ENCODE measurements at places on chromosomes 7 and 10.

DNA sequence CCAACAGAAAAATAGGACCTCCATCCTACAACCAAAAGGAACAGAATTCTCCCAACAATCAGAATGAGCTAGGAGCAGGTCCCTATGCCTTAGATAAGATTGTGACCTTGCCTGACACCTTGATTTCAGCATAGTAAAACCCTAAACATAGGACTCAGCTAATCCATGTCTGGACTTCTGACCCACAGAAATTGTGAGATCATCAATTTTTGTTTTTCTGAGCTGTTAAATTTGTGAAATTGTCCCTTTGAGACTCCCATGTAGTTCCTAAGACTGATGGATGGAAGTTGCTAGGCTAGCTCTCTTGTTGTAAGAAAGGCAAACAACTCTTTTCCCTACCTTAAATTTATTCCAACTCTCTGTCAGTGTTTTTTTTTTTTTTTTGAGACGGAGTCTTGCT is 244.2 kb downstream of the EXOC4 start:
- no peaks in the 10 kb centered on the region for H3K4me1 ChIP-seq
- H3K27ac ChIP-seq, result no peak overlapping the region
- no peak for DNase-seq

- H3K4me3 ChIP-seq, result no peak overlapping the region
- no peaks in the 10 kb centered on the region for H3K4me1 ChIP-seq
- H3K36me3 ChIP-seq, result peaks cover 12% of the 10 kb centered on the region
- no peaks in the 10 kb centered on the region for H3K27me3 ChIP-seq
- H3K27ac ChIP-seq, result no peak overlapping the region
These were observed 46.9 kb downstream of the ATE1 start for GRCh38 chr10:121880895-121881294.

DNA sequence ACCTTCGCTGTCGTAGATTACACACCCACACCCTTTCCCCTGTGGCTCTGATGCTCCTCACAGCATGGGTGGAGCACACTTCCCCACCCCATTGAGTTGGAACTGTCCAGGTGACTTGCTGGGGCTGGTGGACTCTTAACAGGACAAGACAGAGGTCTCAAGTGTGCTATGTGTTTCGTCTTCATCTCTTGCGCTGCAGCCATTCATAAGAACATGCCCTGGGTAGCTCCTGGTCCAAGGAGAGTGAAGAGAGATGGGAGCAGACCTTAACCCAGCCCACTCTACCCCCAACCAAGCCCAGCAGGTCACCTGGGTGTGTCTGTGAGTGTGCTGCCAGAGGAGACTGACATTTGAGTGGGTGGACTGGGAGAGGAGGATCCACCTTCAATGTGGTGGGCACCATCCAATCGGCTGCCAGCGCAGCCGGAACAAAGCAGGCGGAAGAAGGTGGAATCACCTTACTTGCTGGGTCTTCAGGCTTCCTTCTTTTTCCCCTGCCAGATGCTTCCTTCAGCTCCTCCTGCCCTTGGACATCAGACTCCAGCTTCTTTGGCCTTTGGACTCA is 112.4 kb downstream of the HTR5A start:
- no peak for DNase-seq
- H3K36me3 ChIP-seq, result no peaks in the 10 kb centered on the region
- H3K27ac ChIP-seq, result no peak overlapping the region
- H3K4me1 ChIP-seq, result no peaks in the 10 kb centered on the region
- no peaks in the 10 kb centered on the region for H3K27me3 ChIP-seq

GRCh38 chr10:91347529-91347928 is 62.6 kb upstream of the HECTD2 start:
- no peaks in the 10 kb centered on the region for H3K27me3 ChIP-seq
- peaks cover 10% of the 10 kb centered on the region for H3K4me1 ChIP-seq
- no peaks in the 10 kb centered on the region for H3K36me3 ChIP-seq
- DNase-seq, result no peak
- no peak overlapping the region for H3K4me3 ChIP-seq

DNA sequence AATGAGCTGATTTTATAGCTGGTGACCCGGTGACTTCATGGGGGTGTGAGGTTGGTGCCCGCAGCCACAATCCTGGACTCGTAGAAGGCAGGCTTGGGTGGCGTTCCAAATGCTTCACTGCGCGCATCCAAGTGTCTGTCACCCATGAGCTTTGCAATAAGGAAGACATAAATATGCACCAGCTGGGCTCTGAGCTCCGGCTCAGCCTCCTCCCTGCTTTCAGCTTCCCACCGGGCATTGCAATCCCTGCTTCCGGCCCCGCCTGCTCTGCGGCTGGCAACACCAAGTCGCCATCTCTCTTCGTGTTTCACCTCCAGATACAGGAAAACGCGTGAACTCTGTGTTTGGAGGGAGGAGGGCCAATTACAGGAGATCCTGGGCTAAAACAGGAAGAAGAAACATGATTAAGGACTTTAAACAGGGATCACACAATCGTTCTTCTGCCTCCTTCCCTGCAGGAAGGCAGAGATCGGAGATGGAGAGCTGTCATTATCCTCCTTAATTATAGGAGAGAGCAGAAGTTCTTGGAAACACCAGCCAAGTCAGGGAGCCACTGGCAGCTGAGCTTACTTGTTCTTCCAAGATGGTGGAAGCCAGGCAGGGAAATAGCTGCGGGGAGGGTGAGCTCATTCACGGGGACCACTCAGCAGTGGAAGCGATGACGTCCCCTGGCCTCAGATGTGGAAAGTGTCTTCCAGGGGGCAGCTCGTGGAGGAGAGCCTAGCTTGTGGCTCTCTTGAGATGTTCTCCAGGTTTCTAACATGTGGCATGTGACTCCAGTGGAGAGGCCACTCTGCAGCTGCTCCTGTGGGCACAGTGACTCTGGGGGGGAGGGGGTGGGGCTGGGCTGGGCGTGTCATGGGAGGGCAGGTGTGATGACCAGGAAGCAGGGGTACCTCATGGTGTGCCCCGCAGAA is 134.9 kb downstream of the CAMK1D start:
- no peaks in the 10 kb centered on the region for H3K36me3 ChIP-seq
- H3K4me3 ChIP-seq, result no peak overlapping the region
- peaks cover 32% of the 10 kb centered on the region for H3K4me1 ChIP-seq
- DNase-seq, result peak; percentile 66
- peak overlapping the region; percentile 76 for H3K27ac ChIP-seq

GRCh38 chr7:95904099-95904498 is 131.7 kb downstream of the DYNC1I1 start:
- H3K27ac ChIP-seq, result no peak overlapping the region
- DNase-seq, result no peak
- H3K4me3 ChIP-seq, result no peak overlapping the region
- peaks cover 3% of the 10 kb centered on the region for H3K27me3 ChIP-seq

Data from muscle of leg (tissue), 16 donors.